ENCODE measurements at places on chromosomes 6 and 20.

DNA sequence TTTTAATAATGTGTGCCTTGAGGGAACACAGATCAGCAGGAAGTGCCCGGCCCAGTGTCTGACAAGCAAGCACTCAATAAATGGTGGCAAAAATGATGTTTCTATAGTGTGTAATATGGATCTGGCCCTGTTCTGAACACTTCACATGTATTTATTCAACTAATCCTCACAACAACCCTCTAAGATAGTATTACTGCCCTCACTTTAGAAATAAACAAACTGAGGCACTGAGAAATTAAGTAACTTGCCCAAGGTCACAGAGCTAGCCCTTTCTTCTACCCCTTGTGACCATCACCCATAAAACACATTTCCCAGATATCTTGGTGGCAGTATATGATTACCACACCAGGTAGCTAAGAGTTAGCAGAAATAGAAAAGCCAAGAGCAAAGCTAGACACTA, 12.8 kb upstream of the MTFR2 start:
- peaks cover 100% of the 10 kb centered on the region for H3K36me3 ChIP-seq
- H3K4me3 ChIP-seq, result no peak overlapping the region
- H3K4me1 ChIP-seq, result no peaks in the 10 kb centered on the region
- H3K27ac ChIP-seq, result no peak overlapping the region
- no peaks in the 10 kb centered on the region for H3K27me3 ChIP-seq
- no peak for DNase-seq

GRCh38 chr6:97215157-97215769, 67.8 kb downstream of the MMS22L start:
- H3K27me3 ChIP-seq, result no peaks in the 10 kb centered on the region
- no peaks in the 10 kb centered on the region for H3K4me1 ChIP-seq
- H3K36me3 ChIP-seq, result no peaks in the 10 kb centered on the region
- DNase-seq, result no peak

DNA sequence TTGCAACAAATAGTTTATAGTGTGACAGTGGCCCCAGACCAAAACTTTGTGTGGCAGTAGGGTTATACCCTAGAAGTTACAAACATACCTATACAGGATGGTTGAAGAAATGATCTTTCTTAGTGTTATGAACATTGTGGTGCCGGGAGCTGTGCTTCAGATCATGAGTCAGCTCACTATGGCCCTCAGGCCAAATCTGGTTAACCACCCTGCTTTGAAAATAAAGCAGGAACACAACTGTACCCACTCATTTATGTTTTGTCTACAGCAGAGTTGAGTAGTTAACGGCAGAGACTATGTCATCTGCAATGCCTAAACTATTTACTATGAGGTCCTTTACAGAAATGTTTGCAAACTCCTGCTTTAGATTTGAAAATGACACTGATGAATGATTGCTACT, 24.3 kb downstream of the AKAP7 start:
- H3K4me3 ChIP-seq, result no peak overlapping the region
- no peak overlapping the region for H3K27ac ChIP-seq
- H3K4me1 ChIP-seq, result no peaks in the 10 kb centered on the region

GRCh38 chr6:17983730-17984129, 3.7 kb downstream of the KIF13A start:
- no peak overlapping the region for H3K4me3 ChIP-seq
- H3K27ac ChIP-seq, result no peak overlapping the region

- H3K4me3 ChIP-seq, result no peak overlapping the region
Observed at GRCh38 chr20:36004045-36004444, 35.7 kb downstream of the CNBD2 start.

GRCh38 chr20:4036351-4036750, 21.0 kb upstream of the RNF24 start:
- H3K4me1 ChIP-seq, result peaks cover 27% of the 10 kb centered on the region
- no peaks in the 10 kb centered on the region for H3K36me3 ChIP-seq
- no peak overlapping the region for H3K4me3 ChIP-seq
- DNase-seq, result no peak
- H3K27me3 ChIP-seq, result no peaks in the 10 kb centered on the region
- H3K27ac ChIP-seq, result no peak overlapping the region

DNA sequence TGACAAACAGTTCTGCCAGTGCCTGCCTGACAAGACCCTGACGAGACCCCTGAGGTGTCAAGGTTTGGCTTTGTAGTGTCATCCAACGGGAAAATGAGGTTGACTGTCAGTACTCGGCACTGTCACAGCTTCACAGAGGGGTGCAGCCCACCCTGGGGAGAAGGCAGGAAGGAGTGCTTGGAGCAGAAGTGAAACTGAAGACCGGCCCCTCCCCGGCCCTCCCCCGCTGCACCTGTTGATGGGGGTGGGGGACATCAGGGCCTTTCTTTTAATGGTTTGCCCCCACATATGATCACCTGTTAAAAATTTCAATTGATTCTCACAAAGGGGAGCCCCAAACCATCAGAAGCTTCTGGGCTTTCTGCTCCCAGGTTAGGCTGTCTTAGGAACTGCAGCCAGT, 6.8 kb downstream of the PMEPA1 start:
- no peak overlapping the region for H3K27ac ChIP-seq
- no peak for DNase-seq
- H3K27me3 ChIP-seq, result no peaks in the 10 kb centered on the region
- no peaks in the 10 kb centered on the region for H3K36me3 ChIP-seq

DNA sequence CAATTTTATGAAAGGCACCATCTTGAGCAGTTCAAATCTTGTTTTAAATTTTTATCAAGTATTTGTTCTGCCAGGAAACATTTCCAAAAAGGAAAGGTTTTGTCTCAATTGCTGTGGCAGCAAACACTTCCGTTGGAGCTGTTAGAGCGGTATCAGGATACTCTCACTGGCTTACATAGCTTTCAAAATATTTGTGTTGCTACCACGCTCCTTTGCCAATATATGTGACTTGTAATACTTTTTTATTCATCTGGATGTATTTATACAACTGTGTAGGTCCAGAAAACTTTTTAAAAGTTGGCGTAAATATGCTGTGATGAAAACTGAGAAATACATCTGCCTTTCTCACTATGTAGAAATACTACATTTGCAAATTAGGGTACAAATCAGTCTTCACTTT, 37.8 kb upstream of the NHSL1 start:
- no peaks in the 10 kb centered on the region for H3K36me3 ChIP-seq
- H3K27me3 ChIP-seq, result no peaks in the 10 kb centered on the region
- peak overlapping the region; percentile 37 for H3K27ac ChIP-seq

GRCh38 chr6:51533962-51534361, 553.5 kb downstream of the PKHD1 start:
- no peaks in the 10 kb centered on the region for H3K27me3 ChIP-seq
- no peak overlapping the region for H3K4me3 ChIP-seq
- H3K4me1 ChIP-seq, result no peaks in the 10 kb centered on the region

- peaks cover 34% of the 10 kb centered on the region for H3K36me3 ChIP-seq
- H3K27ac ChIP-seq, result peak overlapping the region; percentile 21
- no peak for DNase-seq
Observed at GRCh38 chr20:58661598-58662473, 10.8 kb downstream of the STX16 start.

GRCh38 chr20:9442858-9443257, 71.5 kb upstream of the LAMP5 start:
- no peaks in the 10 kb centered on the region for H3K4me1 ChIP-seq
- no peak overlapping the region for H3K27ac ChIP-seq
- no peak for DNase-seq
- no peak overlapping the region for H3K4me3 ChIP-seq

- H3K4me1 ChIP-seq, result no peaks in the 10 kb centered on the region
- H3K27me3 ChIP-seq, result no peaks in the 10 kb centered on the region
- no peak overlapping the region for H3K27ac ChIP-seq
- DNase-seq, result no peak
- H3K36me3 ChIP-seq, result no peaks in the 10 kb centered on the region
Observed at GRCh38 chr6:434051-434705, 42.6 kb downstream of the IRF4 start.

DNA sequence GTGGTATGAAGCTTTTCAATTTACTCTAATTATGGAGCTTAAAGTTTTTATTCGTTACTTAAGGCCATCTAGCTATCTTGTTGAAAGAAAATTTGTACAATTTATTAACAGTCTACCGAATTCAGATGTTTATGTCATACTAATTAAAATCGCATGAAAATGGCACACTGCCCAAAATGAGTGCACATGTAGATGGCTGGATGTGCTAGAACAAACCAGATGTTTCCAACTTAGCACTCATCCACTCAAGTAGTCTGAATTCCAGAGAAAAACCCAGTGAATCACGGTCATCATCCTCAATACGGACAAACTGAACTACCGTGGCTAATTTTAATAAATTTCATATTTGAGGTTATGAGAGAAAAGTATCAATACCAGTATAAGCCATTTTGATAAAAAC, 70.4 kb downstream of the COL12A1 start:
- no peak for DNase-seq
- H3K27me3 ChIP-seq, result no peaks in the 10 kb centered on the region
- no peak overlapping the region for H3K27ac ChIP-seq
- H3K4me3 ChIP-seq, result no peak overlapping the region
- H3K36me3 ChIP-seq, result no peaks in the 10 kb centered on the region
- no peaks in the 10 kb centered on the region for H3K4me1 ChIP-seq

DNA sequence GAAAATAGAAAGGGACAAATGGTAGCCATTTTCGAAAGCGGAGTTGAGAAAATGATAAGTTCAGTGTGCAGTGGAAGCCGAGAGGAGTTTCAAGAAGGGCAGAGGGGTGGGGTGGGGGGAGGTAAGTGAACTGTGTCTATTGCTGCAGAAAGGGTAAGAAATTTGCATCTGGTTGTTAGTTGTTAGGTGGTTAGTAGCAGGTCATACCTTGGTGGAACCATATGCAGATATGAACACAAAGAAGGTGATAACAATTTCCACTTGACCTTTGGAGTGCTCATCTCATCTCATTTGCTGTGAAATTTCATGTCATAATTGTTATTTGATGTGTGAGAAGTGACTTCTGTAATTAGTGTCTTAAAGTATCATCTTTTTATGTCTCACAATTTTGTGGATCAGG, 288.2 kb downstream of the QKI start:
- H3K4me1 ChIP-seq, result peaks cover 34% of the 10 kb centered on the region
- no peak for DNase-seq
- H3K27me3 ChIP-seq, result no peaks in the 10 kb centered on the region

- no peaks in the 10 kb centered on the region for H3K36me3 ChIP-seq
- peak; percentile 34 for DNase-seq
- H3K27me3 ChIP-seq, result no peaks in the 10 kb centered on the region
- peak overlapping the region; percentile 22 for H3K4me3 ChIP-seq
Observed at GRCh38 chr6:41746107-41746506, 1.1 kb downstream of the PGC start.

DNA sequence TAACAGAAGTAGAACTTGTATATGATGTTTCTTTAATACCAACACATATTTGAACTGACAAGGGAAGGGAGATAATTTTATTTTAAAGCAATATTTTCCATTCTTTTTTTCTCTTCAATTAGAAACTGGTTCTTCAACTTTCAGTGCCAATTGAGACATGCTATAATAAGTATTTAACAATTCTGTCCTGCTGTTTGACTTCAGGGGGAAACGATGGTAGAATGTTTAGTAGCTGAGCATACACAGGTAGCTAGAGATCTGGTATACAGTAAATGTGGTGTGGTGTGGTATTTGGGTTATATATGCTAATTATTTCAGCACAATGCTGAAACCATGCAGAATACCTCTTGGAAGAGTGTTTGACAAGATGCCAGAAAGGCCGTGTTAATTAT, 156.9 kb downstream of the ARID1B start:
- peaks cover 31% of the 10 kb centered on the region for H3K4me1 ChIP-seq
- no peak overlapping the region for H3K4me3 ChIP-seq

DNA sequence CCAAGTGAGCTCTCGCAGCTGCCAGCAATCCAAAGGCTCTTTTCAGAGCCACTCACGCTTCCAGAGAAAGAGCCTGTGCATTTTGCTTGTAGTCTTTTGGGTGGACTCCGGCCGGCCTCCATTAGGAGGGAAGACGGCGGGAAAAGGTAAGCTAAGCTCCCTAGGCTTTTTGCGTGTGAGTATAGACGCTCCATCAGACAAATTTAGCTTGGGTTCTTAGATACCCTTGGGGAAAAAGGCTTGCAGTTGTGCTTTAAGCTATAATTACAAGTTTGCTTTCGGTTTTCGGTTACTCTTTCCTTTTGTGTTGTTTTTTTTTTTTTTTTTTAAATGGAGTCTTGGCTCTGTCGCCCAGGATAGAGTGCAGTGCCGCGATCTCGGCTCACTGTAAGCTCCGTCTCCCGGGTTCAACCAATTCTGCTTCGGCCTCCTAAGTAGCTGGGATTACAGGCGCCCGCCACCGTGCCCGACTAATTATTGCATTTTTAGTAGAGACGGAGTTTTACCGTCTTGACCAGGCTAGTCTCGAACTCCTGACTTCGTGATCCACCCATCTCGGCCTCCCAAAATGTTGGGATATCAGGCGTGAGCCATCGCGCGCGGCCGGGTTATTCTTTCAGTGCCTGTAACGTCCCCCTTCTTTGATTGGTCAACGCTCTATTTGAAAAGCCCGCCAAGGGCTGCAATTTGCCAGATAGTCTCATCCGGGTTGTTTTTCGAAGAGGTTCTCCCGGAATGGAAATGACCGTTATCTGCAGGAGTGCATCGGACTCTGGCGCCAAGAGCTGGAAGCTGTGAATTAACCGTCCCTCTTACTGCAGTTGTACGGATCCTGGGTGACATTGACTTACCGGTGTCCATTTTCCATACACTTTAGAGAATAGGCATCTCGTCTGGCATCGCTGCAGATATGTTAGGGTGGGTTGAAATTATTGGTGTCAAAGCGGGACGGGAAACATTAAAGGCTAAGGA, 18.1 kb downstream of the OR2B2 start:
- H3K4me1 ChIP-seq, result peaks cover 30% of the 10 kb centered on the region
- DNase-seq, result peak; percentile 83
- no peaks in the 10 kb centered on the region for H3K36me3 ChIP-seq
- H3K4me3 ChIP-seq, result peak overlapping the region; percentile 88
- H3K27ac ChIP-seq, result peak overlapping the region; percentile 85
- peaks cover 27% of the 10 kb centered on the region for H3K27me3 ChIP-seq

- no peaks in the 10 kb centered on the region for H3K4me1 ChIP-seq
- peaks cover 27% of the 10 kb centered on the region for H3K36me3 ChIP-seq
- no peaks in the 10 kb centered on the region for H3K27me3 ChIP-seq
- no peak overlapping the region for H3K4me3 ChIP-seq
- H3K27ac ChIP-seq, result no peak overlapping the region
Observed at GRCh38 chr6:78936515-78936914, 69.2 kb downstream of the IRAK1BP1 start.

DNA sequence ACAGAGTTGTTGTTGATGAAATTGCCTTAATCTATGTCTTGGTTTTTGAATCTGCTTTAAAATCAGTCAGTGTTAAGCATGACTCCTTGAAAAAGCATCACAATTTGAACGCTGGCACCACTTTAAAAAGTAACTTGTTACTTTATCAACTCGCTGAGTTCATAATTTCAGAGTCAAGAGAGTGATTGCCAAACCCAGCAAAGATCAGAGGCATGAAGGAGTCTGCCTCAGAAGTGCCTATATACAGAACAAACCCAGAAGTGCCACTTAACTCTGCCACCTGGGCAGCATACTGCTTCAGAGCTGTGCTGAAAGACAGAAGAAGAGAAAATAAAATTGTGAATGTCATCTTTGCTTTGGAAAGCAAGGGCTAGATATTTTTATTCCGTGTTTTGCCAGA, 73.6 kb upstream of the HCRTR2 start:
- no peak overlapping the region for H3K4me3 ChIP-seq
- H3K27me3 ChIP-seq, result no peaks in the 10 kb centered on the region
- DNase-seq, result no peak
- no peak overlapping the region for H3K27ac ChIP-seq

Data from lower lobe of right lung (tissue), 2 donors.